CD4-positive, alpha-beta T cell treated with Interleukin-10 for 1 hour (primary cell): ENCODE measurements at places on chromosomes 5 and 9.

DNA sequence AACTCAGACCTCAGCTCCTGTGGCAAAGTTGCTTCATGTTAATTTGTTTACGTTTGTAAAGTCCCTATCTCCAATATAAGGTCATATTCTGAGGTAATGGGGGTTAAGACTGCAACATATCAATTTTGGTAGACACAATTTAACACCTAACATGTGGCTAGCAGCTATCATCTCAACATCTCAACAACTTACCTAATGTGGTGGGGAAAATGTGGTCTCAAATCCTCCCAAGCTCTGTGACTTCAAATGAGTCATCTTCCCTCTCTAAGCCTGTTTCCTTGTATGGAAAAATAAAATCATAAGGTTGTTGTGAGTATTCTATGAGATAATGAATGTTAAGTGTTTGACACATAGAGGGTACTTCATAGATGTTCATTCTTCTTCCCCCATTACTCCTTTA, 443.3 kb downstream of the CDK5RAP2 start:
- no peak for DNase-seq

DNA sequence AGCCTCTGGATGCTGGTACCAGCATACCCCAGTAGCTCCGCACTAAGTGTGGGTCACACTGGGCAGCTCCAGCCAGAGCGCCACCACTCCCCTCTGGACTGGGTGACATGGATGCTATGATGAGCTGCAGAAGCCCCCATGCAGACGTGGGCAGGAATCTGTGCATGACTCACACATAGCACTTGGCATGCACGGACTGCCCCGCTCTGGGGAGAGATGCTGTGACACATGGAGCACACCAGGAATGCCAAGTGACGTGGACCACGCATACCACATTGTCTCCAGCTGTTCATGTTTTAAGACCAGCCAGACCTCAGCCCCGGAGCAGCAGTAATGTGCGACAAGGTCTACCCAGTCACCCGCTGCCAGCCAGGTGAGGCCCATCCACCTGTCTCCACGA, 64.1 kb downstream of the SEMA4D start:
- DNase-seq, result no peak

- no peak for DNase-seq
These were observed 98.1 kb upstream of the FER start for GRCh38 chr5:108649646-108650045.

GRCh38 chr9:129765764-129766317, 13.0 kb upstream of the PTGES start:
- no peak for DNase-seq

- no peak for DNase-seq
These were observed 55.0 kb downstream of the MEF2C start for GRCh38 chr5:88827997-88828396.

- DNase-seq, result no peak
These were observed 149.6 kb downstream of the PRR16 start for GRCh38 chr5:120613729-120614128.

GRCh38 chr9:34686231-34686630, 4.8 kb downstream of the CCL19 start:
- no peak for DNase-seq

- DNase-seq, result no peak
These were observed 51.2 kb downstream of the IPPK start for GRCh38 chr9:92618633-92619225.

GRCh38 chr9:128505414-128505765, 871 bp downstream of the GLE1 start:
- DNase-seq, result no peak

- no peak for DNase-seq
These were observed 270.7 kb upstream of the TRPC7 start for GRCh38 chr5:136636001-136636400.

DNA sequence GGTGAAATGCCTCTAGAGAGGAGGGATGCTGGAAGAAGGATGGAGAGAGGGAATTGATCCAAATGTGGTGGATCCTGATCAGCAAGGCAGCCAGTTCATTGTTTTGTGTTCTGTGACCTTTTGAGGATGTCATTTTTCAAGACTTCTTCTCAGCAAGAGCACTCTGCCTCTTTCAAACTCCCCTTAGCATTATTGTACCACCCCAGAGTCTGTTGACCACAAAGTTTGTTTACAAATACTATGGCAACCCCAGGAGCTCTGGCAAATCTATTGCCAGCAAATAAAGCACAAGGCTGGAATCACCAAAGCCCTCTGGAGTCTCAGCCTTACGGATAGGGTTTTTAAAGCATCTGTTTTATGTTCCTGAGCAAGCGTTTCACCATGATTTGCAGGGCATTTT, 76.2 kb upstream of the SLC1A3 start:
- DNase-seq, result no peak

- no peak for DNase-seq
These were observed 469.5 kb downstream of the MAN2A1 start for GRCh38 chr5:110159202-110159601.
